ENCODE measurements at places on chromosomes 2 and 18.

DNA sequence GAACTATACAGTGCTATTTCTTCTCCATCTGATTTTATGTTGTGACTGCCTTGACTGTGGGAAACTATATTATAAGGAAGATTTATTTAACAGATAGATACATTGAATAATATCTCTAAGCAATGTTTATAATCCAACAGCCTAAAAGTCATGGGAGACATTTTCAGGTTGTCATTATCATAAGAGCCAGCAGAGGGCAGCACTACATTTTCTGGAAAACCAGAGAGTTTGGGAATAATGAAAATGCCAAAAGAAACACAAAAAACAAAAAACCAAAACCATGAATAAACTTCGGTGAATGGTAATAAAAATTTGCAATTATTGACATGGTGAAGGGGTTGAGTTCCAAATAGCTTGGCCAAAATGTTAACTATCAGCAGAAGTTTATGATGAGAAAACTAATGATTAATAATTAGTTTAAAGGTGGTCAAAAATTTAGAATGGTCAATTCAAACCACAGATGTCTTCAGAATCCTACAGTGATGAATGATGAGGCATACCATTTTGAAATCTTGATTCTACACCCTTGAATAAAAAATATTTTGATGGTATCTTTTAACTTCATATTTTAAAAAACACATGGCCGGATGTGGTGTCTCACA is 4.7 kb downstream of the EEF1B2 start:
- peak; percentile 21 for DNase-seq

DNA sequence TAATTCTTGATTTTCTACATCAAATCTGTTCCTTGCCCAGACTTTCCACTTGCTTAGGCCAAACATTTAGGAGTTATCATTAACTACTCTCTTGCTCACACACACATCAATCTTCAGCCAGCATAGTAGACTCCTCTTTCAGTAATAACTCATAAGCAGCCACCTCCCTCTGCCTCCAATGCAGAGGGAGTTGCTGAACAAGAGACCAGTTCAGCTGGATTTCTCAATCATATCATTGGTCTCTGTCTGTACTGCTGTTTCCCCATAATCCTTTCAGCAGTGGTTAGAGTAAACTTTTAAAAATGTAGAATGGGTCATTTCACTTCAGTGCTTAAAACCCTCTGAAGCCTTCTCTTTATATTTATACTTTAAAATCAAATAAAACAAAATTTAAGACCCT is 112.9 kb downstream of the SLC39A10 start:
- no peak for DNase-seq

DNA sequence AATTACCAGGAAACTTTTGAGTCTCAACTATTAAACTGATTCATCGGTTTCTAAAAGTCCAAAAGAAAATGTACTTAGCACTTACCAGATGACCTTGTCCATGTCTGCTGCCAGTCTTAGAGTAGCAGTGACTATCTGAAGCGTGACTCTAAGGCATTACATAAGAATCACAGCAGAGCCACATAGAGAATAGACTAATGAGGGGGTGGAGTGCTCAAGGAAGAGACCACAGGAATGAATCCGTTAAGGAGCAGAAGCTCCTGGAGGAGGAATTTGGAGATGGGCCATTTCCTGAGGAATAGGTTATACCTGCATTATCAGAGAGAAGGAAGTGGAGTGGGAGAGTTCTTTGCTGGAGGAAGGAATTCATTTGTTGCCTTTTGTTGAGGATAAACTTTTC is 116.0 kb downstream of the MAP3K20 start:
- no peak for DNase-seq

- peak; percentile 47 for DNase-seq
Measured at GRCh38 chr18:13629841-13630715, 96.3 kb downstream of the FAM210A start.

DNA sequence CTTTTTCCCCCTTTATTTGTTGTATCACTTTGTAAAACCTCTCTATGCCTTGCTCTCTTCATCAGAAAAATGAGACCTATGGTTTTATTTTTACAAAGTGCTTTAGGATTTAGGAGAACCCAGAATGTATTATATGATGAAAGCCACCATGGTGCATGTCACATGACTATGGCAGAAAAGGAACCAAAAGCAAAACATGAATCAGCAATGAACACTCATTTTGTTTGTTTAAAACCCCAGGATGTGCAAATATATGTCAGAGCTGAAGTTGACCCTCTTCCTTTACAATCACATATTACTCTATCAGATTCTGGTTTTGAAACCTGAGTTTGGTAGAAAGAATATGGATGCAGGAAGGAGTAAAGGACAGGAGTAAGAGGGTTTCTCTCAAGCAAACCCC is 70.0 kb downstream of the FIGN start:
- DNase-seq: no peak

GRCh38 chr18:77030201-77030600 is 102.4 kb downstream of the MBP start:
- no peak for DNase-seq

GRCh38 chr2:1837022-1837421 is 92.7 kb upstream of the PXDN start:
- DNase-seq: no peak

DNA sequence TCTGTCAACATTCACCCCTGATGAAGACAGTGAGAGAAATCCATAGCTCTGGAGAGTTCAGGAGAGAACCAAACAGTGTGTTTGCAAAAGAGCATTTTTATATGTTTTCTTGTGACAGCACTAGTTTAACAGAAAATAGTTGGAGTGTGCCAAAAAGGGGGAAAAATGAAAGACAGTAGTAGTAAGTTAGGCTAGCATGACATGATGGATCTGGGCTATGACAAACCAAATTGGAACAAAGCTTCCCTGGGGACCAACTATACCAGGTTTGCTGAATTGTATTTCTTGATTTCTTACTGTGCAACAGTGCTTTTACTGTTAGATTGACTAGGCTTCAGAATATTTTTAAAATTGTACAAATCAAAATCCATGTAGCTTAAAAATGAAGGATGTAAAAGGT is 159.8 kb downstream of the ARHGAP15 start:
- DNase-seq: no peak

DNA sequence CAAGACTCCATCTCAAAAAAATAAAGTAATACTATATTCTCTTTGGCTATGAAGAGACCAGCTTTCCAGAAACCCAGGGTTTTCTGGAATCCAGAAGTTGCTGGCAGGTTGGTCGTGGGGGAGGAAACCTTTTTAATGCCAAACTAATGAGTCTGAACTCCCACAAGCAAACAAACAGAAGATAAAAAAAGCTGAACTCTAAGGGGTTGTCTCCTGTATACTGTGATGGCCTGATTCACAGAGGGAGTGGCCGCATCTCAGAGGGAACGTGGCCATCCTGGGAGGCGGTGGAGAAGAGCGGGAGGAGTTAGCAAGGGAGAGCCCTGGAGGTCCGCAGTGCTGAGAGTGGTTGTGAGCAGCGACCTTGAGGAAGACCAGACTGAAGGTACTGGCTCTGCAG is 36.1 kb downstream of the LIMS1 start:
- DNase-seq: no peak

GRCh38 chr2:132607426-132608090 is 62.4 kb downstream of the LYPD1 start:
- no peak for DNase-seq

DNA sequence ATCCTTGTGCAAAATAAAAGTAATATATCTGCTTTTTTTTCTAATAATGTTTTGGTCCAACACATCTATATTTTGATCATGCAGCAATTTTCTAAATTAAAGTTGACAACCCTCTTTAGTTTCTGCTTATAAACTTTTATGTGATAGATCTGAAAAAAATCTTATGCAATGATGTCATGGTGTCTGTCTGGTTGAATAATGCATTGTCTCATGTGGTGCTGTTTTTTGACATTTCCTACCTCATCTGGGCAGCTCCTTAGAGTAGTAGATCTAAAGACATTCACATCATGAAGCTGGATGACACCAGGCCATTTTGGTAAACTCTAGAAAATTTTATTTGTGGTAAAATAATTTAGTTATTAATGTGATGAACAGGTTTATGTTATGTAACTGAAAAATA is 106.8 kb upstream of the FN1 start:
- DNase-seq: no peak

GRCh38 chr2:170017860-170018532 is 160.0 kb upstream of the MYO3B start:
- no peak for DNase-seq

DNA sequence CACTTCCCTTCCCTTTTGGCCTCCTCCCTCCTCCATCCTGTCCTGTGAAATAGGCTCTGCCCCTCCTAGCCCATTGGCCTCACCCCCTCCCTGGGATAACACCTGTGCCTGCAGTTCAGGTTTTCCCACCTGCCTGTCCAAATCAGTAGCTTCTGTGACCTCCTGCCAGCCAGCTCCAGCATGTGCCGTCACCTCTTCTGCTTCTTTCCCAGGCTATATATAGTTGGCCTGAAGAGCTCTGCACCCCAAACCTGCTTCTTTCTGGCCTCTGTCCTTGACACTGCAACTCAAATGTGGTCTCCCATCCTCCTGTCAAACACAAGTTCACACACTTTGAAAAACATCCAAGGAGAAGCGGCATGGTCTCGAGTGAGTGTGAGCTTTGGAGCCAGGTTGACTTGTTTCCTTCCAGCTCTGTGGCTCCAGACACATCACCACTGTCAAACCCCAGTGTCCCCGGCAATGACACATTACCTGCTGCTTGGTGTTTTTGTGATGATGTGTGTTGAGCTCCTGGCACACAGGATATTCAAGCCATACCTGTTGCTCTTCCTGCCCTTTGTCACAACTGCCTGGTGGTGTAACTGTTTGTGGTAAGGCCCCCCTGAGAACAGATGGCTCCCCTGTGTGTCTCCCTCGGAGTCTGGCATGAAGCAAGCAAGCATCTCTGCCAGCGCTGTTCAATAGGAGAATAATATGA is 143.6 kb upstream of the DAPL1 start:
- DNase-seq: no peak

DNA sequence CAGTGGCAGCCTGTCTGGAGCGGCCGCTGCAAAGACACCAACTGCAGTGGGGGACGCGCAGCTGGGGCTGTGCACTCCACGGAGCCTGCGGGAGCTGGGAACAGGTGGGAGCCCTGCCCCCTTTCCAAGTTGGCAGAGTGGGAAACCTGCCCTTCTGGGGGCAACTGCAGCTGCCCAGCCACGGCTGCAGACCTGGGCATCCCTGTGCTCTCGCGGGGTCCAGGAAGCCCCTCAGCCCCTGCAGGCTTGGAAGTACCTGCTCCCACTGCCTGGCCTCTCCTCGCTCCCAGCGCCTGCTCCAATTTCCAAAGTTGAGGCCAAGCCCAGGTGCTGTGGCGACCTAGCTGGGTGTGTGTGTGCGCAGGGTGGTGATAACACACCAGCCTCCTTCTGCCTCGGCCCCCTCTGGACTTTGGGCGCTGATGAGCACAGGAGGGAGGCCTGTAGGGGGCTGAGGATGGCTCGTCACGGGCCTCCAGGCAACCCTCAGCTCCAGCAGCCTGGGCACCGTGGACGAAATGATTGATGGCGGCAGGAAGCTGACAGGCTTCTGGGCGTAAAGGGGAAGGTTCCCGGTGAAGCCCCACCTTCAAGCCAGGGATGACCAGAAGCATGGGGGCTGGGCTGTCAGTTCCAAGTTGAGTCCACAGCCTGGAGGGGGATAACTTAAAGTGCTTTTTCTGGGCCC is 76.9 kb downstream of the PTPN4 start:
- DNase-seq: no peak

GRCh38 chr2:192023006-192023405 is 171.7 kb downstream of the TMEFF2 start:
- DNase-seq: no peak

DNA sequence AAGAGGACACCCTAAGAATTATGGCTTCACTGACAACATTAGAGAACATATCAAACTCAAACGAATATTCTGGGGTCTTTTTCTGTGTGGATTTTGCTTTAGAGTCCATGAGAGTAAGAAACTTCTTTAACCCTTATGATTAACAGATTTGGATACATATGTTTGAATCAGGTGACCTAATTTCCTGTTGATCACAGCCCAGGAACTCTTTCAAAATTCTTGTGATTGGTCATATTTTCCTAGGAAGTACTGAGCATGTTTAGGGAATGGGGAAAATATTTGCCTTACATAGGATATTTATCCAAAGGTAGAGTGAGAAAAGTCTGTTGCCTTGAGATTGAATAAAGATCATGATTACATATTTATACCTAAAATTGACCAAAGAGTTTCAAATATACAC is 160.0 kb downstream of the KCNH7 start:
- no peak for DNase-seq

- no peak for DNase-seq
Measured at GRCh38 chr2:173869244-173870229, 95.6 kb downstream of the SP3 start.

DNA sequence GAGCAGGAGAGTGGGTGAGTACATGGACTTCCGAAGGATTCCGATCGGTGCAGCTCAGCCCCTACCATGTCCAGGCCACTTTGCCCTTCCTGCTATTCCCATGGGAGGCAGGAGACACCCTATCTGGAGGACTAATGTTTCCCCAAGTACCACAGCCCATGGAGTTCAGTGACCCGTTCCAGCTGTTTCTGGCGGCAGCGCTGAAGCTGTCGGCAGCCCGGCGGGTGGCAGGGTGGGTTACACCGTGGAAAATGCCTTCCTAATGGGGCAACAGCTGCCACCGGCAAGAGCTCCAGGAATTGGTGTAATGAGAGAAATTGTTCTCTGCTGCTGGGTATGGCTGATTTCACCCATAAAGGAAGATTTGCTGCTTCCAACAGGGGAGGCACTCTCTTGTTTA is 98.3 kb downstream of the MYCN start:
- no peak for DNase-seq

DNA sequence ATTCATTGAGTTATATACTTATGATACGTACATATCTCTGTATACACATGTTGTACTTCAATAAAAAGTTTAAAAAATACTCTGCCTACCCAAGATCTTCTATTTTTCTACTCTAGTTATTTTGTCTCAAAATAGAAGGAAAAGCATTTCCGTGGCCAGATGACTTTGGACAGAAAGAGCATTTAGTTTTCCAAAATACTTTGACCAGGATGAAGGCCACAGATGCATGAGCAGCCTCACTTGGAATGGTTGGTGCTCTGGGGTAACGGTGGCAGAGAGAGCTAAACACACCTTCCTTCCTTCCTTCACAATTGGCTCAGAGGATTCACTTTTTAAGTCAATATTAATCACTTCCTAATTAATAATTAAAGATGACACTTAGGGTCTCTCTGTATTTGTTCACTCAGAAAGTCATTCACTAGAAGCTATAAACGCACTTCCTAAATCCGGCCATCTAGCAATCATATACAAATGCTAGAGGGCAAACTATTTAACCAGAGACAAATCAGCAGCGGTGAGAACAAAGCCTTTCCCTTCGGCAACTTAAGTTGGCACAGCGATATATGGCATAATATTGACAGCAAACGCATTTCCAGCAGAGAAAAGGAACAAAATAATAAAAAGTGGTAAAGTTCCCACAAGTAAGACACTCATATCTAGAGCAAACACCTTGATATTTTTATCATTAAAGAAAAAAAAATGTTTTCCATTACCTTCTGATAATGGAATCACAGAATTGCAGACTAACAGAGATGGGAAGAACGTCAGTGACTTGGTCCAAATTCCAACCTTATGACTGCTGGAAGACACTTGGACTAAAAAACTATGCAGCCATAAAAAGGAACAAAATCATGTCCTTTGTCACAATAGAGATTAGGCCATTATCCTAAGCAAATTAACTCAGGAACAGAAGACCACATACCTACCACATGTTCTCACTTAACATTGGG is 55.9 kb upstream of the NARS1 start:
- DNase-seq: no peak
